ENCODE measurements at places on chromosomes 5 and 9.

DNA sequence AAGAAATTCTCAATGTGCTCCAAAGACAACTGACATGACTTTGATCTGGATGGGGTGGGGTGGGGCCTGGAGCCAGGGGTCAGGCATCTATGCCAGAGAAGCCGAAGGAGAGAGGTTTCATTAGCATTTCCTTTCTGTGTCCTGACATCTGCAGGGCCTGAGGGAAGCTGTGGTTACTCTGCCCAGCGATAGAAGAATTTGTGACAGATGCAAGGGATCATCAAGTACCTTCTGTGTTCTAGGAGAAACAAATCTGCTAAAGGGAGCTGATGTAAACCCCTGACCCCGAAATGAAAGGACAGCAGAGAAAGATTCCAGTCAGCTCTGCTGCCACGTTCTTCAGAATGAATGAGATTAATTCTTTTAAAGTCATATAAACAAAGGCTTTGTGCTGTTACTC is 335.7 kb downstream of the PRELID2 start:
- DNase-seq: no peak

DNA sequence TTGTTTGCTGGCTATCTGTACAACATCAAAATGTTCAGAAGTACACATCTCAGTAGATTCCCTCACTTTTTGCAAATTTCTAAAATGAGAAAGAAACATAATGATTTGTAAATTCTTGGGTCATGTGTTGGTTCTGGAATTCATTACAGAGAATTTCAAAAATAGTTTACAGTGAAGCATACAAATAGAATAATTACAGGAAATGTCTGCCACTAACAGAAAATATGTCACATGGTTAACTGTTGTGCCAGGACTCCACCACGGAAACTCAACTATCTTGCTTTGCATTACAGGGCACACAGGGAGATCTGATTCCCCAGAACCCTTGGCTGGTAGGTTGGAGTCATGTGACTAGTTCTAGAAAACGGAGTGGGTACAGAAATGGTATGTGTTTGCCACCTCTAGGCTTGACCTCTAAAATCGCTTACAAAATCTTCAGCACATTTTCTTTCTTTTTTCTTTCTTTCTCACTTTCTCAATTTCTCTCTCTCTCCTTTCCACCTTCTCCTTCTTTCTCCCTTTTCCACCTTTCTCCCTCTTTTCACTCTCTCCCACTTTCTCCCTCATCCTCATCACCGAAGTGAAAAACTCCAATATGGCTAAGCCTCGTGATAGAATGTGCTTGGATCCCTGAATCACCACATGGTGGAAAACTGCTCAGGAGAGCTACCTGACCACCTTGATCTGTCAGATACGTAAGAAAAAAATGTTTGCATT is 32.4 kb downstream of the RASEF start:
- DNase-seq: no peak

- no peak for DNase-seq
Measured at GRCh38 chr9:136719195-136719880, 7.0 kb downstream of the DIPK1B start.

DNA sequence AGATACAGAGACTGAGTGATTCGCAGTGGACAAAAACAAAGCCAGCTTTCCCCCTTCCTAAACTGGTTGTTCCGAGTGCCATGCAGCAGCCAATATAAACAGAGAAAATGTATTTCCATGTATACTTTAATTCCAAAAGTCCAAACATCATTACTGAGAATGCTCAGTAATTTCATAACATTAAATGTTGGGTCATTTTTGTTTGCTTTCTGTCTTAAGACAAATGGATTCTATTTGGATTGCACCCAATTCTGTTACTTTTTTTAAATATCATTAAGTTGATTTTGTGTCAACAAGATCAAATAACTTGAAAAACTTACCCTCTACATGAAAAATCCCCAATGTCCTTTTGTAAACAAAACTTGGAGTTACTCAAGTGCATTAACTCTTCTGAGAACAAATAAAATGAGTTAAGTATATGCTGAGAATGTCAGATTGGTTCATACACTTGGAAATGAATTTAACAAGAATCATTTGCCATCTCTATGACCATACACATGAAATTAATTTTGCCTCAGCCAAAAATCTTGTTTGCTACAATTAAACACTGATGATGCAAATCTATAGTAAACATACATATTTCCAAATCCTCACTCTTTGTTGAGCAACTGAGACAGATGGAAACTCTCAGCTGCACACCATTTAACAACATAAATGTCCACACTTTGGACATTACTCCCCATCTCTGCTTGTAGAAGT is 19.4 kb downstream of the LURAP1L start:
- no peak for DNase-seq

- DNase-seq: no peak
Measured at GRCh38 chr5:133974142-133974541, 5.7 kb upstream of the C5orf15 start.

DNA sequence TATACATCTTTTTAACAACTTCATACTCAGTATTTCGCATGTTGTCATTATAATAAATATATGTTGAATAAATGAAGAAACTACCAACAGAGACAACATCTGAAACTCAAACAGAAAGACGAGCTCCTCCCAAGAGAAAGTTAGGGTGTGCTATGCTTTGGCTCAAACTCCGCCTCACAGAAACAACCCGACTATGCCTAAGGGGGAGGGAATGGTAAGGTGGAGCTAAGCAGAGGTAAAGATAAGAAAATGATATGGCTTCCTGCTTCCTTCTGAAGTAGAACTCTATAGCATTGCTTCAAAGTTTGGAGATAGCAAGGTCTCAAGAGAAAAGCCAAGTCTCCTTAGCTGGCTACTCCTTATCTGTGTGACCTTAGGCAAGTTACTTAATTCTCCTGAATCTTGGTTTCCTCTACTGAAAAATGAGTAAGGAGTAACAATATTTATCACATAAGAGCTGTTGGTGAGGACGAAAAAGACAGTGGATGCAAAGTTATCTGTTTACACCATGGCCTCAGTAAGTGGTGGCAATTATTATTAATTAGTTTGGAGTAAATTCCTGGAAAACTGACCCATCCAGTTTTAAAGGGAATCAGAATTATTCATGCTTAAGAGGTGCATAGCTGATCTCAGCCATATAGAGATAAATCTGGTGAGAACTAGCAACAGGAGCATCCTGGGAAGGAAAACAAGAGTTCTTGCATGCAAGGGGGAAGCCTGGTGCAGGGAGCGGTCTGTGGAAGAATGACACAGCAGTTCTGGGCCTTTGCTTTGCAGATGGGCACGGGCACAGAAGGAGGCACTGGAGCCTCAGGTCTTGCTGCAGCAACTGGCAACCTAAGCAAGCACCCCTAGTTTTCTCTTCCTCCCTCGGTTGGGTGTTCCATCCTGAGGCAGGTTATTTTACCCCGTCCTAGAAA is 73.3 kb downstream of the GLIS3 start:
- no peak for DNase-seq

- DNase-seq: no peak
Measured at GRCh38 chr9:89367726-89368437, 49.6 kb downstream of the SECISBP2 start.

- DNase-seq: no peak
Measured at GRCh38 chr9:113215132-113215531, 5.9 kb downstream of the FKBP15 start.

GRCh38 chr9:92534204-92534603 is 1.6 kb downstream of the ECM2 start:
- DNase-seq: no peak

DNA sequence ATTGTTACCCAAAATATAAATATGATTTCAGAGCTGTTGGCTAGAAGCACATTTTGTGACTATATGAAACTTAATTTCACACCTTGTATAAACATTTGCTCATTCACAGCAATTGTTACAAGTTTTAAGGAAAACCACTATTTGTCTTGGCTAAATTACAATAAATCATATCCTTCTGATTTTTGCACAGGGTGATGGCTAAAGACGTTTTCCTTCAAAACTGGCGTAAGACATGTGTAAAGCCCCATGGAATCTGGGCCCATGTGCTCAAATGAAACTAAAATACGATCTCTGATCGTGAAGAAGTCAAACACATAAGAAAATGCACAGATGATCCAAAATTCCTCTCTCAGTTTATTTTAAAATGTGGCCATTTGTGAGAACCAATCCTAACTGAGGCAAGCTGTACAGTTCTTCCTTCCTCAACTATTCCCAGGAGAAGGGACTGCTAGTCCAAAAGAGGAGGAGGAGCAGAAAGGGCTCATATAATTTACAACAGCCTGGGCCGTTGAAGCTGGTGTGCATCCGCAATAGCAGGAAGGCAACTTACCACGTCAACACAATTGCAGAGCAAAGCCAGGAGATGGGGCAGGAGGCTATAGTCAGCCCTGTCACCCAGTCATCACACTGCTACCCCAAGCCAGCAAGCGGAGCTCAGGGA is 98.4 kb downstream of the MED27 start:
- DNase-seq: no peak

GRCh38 chr5:12242950-12243888 is 339.0 kb upstream of the CTNND2 start:
- DNase-seq: no peak

DNA sequence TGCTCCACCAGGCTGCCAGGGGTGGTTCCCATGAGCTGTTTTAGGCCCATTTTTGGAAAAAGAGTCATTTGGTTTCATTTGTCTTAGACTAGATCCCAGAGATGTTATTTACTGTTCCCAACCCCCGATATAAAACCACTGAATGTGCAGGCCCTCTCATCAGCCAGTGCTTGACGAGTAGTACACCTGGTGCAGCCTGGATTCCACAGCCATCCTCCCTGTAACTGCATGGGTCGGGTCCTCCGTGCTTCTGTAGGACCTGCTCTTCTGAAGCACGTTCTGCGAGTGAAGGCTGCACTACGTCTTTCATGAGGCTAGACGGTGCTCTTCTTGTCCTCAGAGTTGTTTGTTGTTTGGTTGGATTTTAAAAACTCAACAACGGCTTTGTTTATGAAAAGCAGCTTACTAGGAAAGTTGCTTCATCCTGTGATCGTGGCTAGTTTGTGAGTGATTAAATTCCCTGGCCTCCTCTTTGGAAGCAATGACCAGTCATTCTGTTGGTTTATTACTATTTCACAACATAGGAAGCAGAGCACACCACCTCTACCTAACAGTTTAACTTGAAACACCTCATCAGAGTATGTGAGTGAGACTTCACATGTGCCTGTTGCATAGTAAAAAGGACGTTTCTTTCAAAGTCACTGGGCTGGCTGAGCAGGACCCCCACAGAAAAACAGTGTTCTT is 135.2 kb downstream of the AOPEP start:
- no peak for DNase-seq

GRCh38 chr5:52794519-52794918 is 6.8 kb downstream of the ITGA1 start:
- DNase-seq: no peak

DNA sequence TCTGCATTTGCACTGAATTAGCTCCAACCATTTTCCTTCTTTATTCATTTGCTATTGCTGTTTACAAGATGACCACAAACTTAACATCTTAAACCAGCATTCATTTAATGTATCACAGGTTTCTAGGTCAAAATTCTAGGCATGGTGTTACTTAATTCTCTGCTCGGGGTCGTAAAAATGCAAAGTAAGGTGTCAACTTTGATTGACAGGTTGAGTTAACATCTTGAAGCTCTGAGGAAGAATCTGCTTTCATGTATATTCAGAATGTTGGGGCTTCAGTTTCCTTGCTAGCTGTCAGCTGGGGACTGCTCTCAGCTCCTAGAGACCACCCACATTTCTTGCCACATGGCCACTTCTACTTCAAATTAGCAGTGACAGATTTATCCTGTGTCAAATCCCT is 348.7 kb upstream of the GRIN3A start:
- DNase-seq: no peak

Measured in liver (tissue), 10 donors.